ENCODE measurements at places on chromosomes 3 and 15.
A peak's percentile ranks its signal among the peaks of the same experiment; 100 is the strongest.

- no peak for DNase-seq
These were observed 67.4 kb downstream of the PIK3R4 start for GRCh38 chr3:130679218-130679617.

DNA sequence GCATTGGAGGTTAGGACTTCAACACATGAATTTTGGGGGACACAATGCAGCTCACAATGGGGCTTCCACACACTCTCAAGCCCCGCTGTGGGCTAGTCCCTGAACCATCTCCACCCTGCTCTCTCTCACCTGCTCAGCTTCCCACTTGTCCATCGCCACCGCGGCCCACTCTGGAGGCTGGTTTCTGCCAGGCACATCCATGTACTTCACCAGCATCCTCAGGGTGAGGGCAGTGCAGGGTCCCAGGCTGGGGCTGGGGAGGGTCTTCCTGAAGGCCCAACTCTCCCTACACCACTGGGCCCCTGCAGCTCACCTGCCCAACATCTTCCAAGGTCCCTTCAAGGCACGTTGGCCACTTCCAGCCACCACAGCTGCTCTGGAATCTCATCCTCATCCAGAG is 46.4 kb downstream of the KLF15 start:
- DNase-seq: no peak

- no peak for DNase-seq
These were observed 59.1 kb downstream of the SUMF1 start for GRCh38 chr3:4407941-4408340.

DNA sequence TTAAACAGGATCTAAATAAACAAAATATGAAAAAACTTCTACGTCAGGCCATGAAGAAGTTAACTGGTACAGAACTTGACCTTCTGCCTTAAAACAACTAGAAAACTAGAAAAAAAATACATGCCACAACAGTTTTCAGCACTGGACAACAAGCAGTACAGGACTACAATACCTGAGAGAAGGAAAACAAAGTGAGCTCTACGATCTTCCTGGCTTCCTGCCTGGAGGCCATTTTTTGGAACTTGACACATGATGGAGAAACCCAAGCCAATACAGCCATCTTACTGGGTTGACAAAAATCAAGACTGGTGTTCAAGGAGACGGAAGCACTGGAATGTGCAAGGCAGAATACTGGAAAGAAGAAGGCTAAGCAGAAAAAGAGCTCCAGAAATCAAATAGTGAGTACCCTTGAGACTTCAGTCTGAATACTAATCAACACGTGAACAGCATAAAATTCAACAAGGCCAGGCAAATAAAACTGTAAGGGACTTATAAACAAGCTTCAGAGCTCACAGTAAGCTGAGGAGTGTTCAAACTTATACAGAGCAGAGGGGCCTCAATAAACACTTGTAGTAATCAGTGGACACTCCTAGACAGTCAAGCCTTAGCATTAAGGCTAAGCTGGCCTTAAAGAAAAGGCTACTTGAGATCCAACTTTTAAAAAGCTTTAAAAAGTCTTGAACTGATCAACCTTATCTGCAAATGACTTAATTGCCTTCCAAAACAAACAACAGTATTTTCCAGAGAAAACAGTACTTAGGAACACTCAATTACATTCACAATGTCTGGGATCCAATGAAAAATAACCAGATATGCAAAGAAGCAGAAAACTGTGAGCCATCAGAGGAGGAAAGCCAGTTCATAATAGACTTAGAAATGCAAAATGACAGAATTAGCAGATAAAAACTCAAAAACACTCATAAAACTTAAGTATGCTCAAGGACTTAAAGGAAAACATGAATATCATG is 63.2 kb downstream of the DLG1 start:
- no peak for DNase-seq

DNA sequence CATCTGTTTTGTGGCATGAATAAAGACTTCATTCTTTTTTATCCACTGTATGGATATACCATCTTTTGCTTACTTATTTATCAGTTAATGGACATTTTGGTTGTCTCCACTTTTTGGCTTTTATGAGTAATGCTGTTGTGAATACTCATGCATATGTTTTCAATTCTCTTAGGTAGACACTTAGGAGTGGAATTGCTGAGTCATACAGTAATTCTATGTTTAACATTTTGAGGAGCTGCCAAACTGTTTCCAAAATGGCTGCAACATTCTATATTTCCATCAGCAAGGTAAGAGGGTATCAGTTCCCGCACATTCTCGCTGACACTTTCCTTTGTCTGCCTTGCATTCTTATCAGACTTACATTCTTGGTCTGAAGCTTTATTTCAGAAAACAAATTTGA is 191.1 kb downstream of the WNT5A start:
- no peak for DNase-seq

DNA sequence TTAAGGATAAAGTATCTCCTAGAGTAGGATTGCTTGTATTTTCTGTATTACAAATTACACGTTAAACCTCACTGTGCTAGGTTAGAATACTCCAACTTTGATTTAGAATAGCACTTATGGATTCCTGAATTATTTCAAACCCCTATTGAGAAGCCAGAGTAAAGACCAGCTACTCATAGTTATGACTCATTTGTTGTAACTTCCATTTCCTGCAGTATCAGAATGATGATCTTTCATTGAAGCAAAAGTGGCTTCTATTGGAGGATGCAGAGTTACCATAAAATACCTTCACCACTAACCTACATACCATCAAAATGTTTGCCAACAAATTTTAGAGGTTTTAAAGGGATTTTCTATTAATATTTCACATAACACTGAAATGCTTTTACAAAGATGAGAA is 1322.7 kb upstream of the ALCAM start:
- DNase-seq: no peak

GRCh38 chr3:117962750-117963149 is 1071.9 kb downstream of the IGSF11 start:
- no peak for DNase-seq

- DNase-seq: no peak
These were observed 274.5 kb upstream of the LRTM1 start for GRCh38 chr3:55202326-55202725.

DNA sequence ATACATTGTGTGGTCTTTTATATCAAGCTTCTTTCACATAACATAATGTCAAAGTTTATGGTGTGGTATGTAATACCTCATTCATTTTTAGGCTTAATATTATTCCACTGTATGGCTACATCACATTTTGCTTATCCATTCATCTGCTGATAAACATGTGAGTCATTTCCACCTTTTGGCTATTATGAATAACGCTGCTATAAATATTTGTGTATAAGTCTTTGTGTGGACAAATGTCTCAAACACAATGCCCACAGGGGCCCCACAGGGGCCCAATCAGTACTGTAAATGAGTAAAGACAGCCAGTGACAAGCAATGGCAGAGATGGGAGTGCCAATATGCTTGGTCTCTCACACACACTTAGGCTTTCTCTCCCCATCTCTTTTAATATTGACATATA is 54.2 kb downstream of the PIK3R4 start:
- no peak for DNase-seq

DNA sequence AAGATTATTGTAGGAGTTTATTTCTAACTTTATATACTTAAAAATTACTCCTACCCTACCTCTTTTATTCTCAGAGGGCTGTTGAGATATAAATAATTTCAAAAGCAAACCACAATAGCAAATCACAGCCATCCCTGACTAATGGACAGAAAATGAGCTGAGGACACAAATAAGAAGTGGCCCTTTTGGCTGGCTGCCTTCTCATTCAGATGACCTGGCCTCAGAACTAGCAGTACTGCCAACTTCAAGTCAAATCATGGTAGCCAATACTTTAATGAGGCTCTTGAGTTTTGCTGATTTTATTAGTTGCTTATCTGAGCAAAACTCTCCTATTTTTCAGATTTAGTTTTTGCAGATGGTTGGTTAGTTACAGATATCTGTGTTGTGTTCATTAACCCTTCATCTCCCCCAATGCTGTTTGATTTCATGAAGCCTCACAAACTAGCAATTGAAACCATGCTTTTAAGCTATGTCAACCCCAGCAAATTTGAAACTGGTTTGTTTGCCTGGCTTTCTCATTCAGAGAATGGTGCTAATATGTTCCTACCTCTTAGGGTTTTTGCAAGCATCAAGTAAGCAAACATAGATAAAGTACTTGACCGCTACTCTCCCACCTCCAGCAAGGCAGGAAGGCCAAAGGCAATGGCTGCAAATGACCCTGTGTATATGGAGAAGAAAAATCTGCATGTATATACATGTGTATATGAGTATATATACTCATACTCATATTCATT is 73.4 kb upstream of the HACD2 start:
- DNase-seq: no peak

GRCh38 chr3:160400030-160400701 is 716 bp downstream of the SMC4 start:
- DNase-seq: no peak

- DNase-seq: no peak
These were observed 29.1 kb upstream of the RARRES1 start for GRCh38 chr3:158761350-158761749.

DNA sequence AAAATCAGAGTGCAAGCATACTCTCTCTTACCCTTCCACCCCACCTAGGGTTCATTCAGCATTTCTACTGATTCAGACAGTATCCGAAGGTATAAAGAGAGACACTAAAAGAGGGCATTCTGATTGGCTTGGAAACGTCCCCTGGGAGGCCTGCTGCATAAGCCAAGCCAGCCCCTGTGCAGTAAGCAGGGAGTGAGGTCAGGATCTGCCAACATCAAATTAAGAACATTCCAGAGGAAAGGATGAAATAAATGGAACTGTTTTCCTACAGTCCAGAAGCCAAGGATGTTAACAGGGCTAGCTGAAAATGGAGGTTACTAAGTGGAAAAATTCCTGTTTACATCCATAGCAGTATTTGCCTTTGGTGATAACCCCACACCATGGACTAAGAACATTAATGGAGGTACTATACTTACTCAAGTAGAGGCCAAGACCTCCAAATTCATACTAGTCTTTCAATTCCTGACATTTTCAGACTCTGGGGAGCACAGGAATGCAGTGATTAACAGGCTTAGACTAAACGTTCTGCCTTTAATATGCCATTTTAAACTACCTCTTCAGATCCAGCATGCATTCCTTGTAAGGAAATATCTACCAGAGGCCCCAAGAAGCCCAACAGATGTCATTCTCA is 34.5 kb downstream of the NPTN start:
- DNase-seq: no peak

- no peak for DNase-seq
These were observed 256.1 kb upstream of the ADAMTS9 start for GRCh38 chr3:64943866-64944265.

DNA sequence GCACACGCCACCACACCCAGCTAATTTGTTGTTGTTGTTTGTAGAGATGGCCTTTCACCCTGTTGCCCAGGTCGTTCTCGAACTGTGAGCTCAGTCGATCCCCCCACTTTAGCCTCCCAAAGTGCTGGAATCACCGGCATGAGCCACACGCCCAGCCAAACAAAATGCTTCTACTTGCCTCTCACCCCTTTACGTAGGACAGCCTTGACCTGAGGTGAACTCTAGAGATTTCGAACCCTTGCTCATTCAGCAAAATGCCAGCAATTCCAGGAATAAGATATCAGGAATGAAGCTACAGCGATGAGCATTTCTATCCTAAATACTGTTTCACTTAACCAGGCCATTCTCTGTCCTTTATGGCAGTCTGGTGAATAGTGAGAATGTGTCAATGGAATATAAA is 135.0 kb downstream of the LRRK1 start:
- DNase-seq: no peak

GRCh38 chr3:63585927-63586326 is 66.5 kb upstream of the SNTN start:
- no peak for DNase-seq

- DNase-seq: no peak
These were observed 36.6 kb upstream of the CHL1 start for GRCh38 chr3:159974-160373.

DNA sequence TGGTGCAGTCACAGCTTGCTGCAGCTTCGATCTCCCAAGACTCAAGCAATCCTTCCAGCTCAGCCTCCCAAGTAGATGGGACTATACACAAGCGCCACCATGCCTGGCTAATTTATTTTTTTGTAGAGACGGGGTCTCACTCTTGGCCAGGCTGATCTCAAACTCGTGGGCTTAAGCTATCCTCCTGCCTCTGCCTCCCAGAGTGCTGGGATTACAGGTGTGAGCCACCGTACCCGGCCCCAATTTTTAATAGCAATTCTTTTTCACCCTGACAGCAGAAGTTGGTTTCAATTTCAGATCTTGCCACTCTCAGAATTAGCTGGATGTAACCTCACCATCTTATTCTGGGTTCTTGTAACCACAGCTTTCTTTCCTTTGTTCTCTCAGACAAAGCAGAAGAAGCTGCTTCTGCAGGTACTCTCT is 64.8 kb downstream of the TRIM71 start:
- DNase-seq: no peak

- DNase-seq: no peak
These were observed 347 bp upstream of the C3orf62 start for GRCh38 chr3:49277383-49277775.

DNA sequence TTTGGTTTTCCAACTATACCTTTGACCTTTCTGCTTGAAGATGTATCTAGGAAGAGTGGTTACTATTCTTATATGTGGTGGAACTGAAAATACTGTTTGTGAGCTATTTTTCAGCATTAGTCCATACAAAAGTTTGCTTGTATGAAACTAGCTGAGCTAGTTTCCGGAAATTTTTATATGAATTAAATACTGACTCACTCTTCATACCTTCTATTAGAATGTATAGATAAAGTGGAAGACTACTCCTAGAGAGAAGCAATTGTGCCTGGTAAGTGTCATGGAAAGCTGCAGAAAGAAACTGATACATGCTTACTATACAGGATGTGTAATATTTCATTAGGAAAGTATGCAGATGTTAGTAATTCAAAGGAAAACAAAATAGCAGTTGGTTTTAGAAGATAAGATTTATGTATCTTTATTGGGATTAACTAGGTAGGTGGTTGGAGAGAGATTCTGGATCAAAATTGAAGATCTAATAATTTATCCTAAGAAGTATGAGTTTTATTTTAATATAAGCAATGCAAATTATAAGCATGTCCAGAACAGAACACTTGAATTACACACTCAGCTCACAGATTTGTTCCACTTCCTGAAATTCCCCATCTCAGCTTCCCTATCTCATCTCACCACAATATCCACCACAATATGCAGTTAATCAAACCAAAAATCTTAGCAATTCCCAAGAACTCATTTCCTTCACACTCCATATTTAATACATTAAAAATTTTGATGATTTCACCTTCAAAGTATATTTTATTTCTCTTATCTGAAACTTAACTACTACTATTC is 82.8 kb downstream of the BCHE start:
- DNase-seq: no peak

GRCh38 chr3:14424711-14425580 is 22.5 kb downstream of the SLC6A6 start:
- DNase-seq: peak; percentile 39

DNA sequence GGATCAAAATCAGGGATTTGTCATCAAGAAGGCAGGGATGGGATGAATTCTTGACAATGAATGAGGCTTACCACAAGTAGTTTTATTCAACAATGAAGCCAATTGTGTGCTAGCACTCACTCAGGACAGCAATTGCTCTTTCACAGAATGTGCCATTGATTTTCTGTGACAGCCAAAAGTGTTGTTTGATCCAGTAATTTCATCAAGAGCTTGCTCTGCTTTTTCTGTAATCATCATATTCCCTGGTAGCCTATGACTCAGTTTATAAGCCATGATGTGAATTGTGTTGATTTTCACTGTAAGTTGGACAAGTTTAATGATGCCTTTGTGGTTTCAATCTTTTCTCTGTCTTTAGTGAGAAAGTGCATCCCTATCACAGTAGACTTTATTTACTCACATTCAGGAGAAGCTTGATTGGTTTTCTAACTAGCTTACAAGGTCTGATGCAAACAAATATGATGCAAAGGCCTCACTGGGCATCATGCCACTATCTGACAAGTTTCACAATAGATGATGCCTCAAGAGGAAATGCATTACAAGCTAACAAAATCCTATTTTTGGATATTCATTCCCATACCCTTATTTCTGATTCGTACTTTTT is 13.6 kb upstream of the CSRNP1 start:
- no peak for DNase-seq

Measured in NCI-H510A (cell line).